Renal cortex interstitium (tissue), 15 donors: ENCODE measurements at places on chromosomes 5 and 9.

DNA sequence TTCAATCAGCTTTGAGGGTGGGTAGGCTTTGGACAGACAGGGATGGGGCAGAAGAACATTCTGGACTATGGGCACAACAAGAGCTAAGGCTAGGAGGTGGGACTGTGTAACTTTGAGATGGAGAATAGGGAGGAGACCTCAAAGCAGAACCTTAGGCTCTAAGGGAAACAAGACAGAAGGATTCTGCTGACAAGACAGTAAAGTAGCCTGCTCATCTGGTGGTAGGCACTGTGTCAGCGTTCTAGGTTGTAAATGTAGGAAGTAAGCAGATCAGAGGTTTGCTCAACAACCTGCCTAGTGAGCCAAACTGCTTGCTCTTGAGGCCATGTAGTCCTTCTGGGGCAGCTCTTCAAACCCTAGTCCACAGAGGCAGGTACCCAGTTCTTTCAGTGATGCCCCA lies 15.0 kb upstream of the IL12B start:
- DNase-seq, result no peak

GRCh38 chr9:126704157-126704891 lies 90.6 kb downstream of the LMX1B start:
- no peak for DNase-seq

DNA sequence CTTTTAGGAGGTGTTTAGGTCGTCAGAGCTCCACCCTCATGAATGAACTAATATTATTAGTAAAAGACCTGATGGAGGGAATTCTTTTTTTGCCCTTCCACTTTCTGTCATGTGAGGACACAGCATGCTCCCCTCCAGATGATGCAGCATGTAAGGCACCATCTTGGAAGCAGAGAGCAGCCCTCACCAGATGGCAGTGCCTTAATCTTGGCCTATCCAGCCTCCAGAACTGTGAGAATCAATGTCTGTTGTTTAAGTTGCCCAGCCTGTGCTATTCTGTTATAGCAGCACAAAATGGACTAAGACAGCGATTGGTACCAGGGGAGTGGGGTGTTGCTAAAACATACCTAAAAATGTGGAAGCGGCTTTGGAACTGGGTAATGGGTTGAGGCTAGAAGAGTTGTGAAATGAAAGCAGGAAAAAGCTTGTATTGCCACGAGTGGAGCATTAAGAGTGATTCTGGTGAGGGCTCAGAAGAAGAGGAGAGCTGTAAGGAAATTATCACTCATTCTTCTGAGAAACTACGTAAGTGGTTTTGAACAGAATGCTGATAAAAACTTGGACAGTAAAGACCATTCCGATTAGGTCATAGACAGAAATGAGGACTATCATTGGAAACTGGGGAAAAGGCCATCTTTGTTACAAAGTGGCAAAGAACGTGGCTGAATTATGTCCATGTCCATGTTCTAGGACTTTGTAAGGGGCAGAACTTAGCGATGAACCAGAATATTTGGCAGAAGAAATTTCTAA lies 28.6 kb downstream of the PTPDC1 start:
- no peak for DNase-seq

DNA sequence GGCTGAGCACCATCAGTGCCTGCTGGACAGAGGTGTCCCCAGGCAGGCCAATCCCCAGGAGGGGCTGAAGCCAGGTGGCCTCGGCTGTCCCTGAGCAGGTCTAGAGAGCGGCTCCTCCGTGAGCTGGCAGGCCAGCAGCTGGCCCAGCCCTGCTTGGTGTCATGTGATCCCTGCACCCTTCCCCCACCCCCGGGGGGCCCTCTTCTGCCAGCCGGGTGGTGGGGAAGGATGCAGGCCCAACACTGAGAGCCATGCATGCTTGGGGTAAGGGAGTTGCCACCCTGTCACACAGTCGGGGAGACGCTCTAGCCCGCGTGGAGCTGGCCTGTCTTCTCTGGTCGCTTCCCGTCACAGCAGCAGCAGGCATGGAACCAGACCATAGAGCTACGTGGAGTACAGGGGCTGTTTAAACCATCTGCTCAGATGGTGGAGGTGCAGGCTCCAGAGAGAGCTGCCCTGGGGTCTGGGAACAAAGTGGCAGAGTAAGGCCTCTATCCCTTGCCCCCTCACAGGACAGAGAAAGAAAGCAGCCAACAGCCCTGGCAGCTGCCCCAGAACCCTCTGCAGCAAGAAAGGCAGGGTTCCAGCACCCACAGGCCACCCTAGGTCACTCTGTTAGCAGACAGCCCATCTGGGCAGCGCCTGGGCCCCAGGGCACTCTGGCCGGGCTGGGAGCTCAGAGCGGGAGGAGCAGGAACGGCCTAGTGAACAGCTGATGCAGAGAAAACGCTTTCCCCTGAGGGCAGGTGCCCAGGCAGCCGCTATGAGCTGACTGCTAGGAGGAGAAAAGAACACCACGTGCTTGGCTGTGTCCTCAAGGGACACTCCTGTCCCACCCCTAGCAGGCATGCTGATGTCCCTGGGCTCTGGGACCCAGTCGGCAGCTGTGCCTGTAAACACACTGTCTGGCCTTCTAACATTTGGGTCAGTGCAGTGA lies 6.8 kb downstream of the RALGDS start:
- DNase-seq, result no peak

- no peak for DNase-seq
These were observed 49.0 kb downstream of the PDE8B start for GRCh38 chr5:77259476-77259875.

DNA sequence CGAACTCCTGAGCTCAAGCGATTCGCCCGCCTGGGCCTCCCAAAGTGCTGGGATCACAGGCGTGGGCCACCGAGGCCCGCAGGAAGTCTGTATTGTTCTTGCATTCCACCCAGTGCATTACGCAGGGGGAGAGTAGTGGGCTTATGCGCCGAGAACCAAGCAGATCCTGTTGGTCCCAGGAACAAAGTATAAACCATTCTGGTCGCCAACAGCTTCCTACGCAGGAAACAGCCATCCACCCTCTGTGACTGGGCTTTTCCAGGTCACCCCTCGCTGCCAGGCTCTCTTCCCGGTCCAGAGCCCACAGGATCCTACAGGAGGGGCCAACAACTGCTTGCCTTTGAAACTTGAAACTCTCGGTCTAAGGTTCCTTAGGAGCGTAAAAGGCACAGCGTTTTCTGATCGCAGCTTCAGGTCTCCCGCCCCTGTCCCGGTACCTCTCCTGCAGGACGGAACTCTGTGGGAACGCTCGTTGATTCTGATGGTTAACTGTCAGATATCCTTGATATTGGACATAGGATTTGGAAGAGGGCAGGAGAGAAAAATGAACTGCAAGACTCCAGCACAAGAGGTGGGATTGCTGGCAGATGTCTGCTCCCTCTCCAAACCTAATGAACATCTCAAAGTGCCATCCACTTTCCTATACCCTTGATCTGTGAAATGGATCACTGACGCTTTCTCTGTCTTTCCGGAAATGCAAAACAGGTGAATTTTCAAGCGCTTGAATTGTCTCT lies 4.2 kb upstream of the ANXA2R start:
- no peak for DNase-seq

GRCh38 chr5:67467110-67467509 lies 270.5 kb upstream of the CD180 start:
- DNase-seq, result no peak

- DNase-seq, result no peak
These were observed 23.3 kb downstream of the DMRT2 start for GRCh38 chr9:1073497-1073896.

- DNase-seq, result no peak
These were observed 32.9 kb downstream of the NDST1 start for GRCh38 chr5:150540615-150541396.

GRCh38 chr5:35963381-35963843 lies 25.0 kb upstream of the CAPSL start:
- DNase-seq, result no peak
